Activated CD8-positive, alpha-beta memory T cell treated with anti-CD3 and anti-CD28 coated beads, Interleukin-2, amount 10 ng/mL, durations not matched to agents 7 days and 5 days (primary cell): ENCODE measurements at places on chromosomes 1 and 21.
A peak's percentile ranks its signal among the peaks of the same experiment; 100 is the strongest.

GRCh38 chr1:100323419-100324106 is 28.7 kb upstream of the CDC14A start:
- no peak for DNase-seq

GRCh38 chr1:246141306-246141705 is 365.8 kb downstream of the SMYD3 start:
- DNase-seq = no peak

- DNase-seq = no peak
Measured at GRCh38 chr1:245440922-245441321, 286.1 kb downstream of the KIF26B start.

DNA sequence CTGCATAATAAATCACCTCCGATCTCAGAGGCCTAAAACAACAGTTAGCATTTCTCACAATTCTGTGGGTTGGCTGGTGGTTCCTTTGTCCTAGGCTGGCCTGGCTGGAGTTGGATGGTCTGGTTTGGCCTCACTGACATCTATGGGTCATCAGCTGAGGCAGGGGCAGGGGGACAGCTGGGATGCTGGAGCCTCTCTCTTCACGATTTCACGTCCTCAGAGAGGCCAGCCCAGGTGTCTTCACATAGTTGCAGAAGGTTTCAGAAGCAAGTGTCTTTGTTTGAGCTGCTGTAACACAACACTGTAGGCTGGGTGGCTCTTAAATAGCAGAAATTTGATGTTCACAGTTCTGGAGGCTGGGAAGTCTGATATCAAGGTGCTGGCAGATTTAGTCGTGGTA is 155.5 kb upstream of the CACNA1E start:
- no peak for DNase-seq

GRCh38 chr1:248818505-248819374 is 7.0 kb downstream of the SH3BP5L start:
- DNase-seq = peak; percentile 34

DNA sequence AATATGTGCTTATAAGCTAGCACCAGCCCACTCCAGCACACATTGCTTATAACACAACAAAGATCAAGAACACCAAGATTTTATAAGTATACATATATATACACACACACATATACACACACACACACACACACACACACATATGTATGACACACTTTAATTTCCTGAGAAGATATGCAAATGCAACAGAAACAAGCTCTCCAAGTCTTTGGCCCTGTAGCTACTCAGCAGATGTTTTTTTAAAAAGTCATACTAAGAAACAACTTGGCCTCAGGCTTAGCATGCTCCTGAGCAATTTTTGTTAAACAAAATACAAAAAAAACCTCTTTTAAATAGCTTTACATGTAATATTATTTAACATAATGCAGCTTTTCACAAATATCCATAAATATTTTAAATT is 11.1 kb downstream of the TNFSF18 start:
- no peak for DNase-seq

- DNase-seq = peak; percentile 33
Measured at GRCh38 chr21:41429305-41429704, 3.3 kb downstream of the MX1 start.

- DNase-seq = no peak
Measured at GRCh38 chr1:191804311-191804710, 354.0 kb upstream of the RGS18 start.

GRCh38 chr1:36119456-36119855 is 5.6 kb downstream of the COL8A2 start:
- no peak for DNase-seq

GRCh38 chr1:213049232-213049631 is 1.8 kb upstream of the RPS6KC1 start:
- DNase-seq = no peak

DNA sequence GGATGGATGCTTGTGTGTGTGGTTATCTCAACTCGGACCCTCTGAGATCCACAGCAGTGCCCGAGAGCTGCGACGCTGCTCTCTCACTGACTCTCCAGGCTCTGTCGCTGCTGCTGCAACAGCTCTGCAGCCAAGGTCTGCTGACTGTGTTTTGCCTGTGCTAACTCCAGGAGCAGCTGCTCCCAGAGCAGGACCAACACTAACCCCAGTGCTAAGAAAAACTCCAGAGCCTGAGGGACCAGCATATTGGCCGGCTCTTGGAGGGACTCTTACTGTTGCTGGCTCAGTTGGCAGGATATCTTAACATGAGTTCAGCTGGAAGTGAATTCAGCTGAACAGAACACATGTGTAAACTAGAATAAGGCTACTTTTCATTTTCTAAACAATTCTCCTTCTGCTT is 4.4 kb downstream of the LCE2C start:
- no peak for DNase-seq

DNA sequence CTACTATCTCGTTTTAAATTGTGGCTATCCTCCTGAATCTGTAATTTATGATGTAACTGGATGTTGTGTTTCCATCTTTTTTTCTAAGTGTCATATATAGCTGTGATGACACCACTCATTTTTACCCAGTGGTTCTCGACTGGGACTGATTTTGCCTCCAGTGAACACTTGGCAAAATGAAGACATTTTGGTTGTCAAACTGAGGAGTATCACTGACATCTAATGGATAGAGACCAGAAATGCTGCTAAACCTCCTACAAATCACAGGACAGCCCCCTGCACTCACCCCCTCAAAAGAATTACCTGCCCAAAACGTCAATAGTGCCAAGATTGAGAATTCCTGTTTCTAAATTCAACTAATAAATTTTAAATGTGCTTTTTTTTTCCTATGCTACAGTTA is 1.9 kb downstream of the TRMT13 start:
- DNase-seq = no peak

DNA sequence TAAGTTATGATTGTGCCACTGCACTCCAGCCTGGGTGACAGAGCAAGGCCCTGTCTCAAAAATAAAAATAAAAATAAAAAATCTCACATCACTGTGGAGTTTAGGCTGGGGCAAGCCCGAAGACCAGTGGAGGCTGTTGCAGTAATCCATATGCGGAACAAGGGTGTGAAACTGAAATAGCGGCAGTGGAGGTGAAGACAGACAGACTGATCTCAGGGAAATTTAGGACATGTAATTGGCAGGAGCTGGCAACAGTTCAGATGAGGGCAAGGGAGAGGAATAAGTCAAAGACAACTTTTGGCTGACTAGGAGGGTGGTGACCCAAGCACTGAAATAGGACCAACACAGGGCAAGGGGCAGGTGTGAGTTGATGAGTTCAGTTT is 8.4 kb downstream of the ARMH1 start:
- no peak for DNase-seq

DNA sequence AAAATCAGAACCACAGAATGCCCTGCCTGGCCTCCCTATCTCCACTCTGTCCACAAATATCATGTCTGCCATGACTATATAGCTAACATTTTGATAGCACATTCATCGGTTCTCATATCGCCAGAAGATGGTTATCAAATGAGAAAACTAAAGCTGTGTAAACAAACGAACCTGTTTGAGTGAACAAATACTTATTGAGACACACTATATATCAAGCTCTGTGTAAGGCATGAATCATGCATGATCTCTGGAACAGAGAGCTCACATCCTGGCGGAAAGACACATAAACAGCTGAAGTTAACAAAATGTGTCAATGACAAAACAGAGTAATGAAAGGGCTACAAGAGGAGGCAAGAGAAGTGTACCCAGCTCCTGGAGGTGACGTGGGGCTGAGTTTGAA is 13.1 kb downstream of the KCND3 start:
- no peak for DNase-seq

GRCh38 chr1:94805912-94806311 is 14.2 kb upstream of the SLC44A3 start:
- DNase-seq = peak; percentile 64

DNA sequence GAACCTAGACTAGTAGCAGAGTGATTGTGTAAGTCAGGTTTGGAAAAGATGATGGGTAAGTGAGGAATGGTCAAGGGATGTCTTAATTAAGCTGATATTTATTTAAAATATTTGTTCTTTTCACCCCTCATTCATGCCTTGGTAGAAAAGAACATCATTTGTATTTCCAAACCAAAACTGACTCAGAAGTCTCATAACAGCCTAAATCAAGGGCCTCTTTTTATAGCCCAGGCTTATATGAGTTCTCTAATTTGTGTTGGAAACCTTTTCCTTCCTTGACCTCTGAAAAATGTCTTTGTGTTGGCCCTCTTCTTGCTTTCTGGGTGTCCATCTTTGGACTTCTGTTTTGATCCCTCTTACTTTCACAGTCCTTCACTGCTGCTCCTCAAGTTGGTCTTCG is 1428.2 kb downstream of the MRPL39 start:
- DNase-seq = no peak
